Posterior cingulate gyrus (tissue), 11 donors: ENCODE measurements at places on chromosomes 1 and 21.

- DNase-seq = no peak
These were observed 21.3 kb downstream of the DUSP10 start for GRCh38 chr1:221720545-221720944.

- no peak for DNase-seq
These were observed 98.6 kb downstream of the NAV1 start for GRCh38 chr1:201637282-201638079.

DNA sequence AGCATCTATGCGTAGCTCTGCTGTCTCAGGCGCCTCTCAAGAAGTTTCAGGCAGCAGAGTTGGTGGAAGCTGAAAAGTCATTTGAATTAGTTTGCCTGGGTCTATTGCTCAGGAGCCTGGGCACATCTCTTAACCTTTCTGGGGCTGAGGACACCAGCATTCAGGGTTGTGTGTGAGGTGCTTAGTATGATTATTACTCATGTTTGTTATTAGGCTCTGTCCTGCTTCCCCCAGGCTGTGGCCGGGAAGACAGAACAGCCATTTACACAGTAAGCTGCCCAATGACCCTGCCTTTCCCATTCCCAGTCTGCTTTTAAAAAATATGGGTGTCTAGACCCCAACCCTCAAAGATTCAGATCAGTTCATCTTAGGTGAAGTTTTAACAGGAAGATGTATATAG is 53.9 kb upstream of the CACNA1E start:
- DNase-seq = no peak

GRCh38 chr1:10189659-10190058 is 20.7 kb upstream of the KIF1B start:
- DNase-seq = no peak

- DNase-seq = peak; percentile 66
These were observed 29.0 kb downstream of the SIM2 start for GRCh38 chr21:36727866-36728265.

DNA sequence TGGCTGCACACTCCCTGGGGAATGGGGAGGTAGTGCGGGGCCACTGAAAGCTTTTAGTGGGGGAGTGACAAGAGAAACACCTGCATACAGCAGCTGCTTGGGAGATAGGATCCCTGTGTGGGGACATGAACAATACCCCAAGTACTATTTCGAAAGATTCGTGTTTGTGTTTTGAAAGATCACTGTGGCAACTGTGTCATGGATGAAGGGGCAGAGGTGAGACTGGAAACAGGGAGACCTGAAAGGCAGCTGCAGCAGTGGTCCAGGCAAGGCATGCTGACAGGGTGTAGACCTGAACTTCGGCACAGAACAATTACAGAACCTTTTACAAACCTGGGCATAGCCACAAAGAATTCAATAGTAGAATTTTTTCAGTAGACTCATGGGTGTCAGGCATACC is 32.9 kb downstream of the TENT5C start:
- DNase-seq = no peak

DNA sequence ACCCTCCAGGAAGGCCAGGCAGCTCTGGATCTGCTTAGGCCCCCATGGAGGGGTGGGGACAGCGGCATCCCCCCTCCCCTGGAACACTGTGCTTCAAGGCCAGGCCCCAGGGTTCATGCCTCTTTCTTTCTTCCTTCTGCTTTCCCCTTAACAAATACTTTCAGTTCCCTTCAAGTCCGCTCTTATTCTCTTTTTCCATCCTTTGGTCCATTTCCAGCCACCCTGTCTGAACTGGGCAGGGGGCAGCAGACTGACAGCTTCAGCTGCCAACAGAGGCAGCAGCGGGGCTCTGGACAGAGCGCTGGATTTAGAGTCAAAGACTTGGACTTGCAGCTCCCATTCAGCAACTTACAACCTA is 1.1 kb upstream of the CD244 start:
- no peak for DNase-seq

DNA sequence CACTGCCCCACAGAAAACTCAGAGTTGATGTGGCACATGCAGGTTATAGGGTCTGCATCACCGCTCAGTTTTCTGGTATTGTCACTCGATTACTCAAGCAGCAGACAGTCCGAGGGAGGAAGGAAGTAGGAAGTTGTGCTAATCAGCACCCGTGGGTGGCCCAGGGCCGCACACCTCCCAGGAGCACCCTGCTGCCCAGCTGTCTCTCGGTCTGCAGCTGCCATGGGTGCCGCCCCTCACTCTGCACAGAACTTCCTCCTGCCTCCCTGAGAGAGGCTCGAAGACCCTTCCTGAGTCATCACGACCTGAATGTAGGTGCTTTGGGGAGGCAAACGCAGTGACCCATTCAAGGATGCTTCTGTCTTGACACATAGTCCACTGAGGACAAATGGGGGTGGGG is 4.2 kb upstream of the TFF3 start:
- DNase-seq = peak; percentile 68

DNA sequence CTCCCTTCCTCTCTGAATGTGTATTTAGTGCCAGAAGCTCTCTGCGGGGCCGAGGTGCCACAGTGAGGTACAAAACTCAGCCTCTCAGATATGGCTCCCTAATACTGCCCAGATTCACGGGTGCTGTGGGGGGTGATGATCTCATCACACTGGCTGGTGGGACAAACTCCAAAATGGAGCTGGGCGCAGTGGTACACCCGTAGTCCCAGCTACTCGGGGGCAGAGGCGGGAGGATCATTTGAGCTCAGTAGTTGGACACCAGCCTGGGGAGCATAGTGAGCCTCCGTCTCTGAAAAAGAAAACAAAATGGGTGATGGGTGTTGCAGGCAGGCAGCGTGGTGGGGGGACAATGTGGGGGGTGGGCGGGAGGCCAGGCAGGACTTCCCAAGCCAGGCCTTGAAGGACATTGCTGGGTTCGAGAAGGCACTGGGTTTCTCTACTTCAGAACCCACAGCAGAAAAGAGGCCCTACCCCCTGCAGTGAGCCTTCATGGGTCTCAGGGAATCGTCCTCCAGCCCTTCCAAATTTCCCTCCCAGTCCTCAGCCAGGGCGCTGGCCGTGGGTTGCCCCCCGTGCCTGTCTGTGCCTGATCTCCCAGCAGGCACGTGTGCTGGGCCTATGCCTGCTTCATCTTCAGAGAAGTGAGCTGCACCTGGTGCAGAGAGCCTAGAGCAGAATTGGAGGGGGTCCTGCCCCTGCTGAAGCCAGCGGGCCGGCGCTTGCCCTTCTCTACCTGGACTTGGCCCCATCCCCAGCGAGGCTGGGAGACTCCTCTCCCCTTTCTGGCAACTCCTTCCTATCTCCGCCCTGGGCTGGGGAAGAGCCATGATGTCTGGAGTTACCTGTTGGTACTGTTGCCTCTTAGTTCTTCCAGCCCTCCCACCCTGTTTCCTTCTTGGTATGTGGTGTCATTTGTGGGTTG is 14.0 kb downstream of the H6PD start:
- no peak for DNase-seq

GRCh38 chr1:87147851-87148250 is 180.8 kb upstream of the LMO4 start:
- DNase-seq = no peak

DNA sequence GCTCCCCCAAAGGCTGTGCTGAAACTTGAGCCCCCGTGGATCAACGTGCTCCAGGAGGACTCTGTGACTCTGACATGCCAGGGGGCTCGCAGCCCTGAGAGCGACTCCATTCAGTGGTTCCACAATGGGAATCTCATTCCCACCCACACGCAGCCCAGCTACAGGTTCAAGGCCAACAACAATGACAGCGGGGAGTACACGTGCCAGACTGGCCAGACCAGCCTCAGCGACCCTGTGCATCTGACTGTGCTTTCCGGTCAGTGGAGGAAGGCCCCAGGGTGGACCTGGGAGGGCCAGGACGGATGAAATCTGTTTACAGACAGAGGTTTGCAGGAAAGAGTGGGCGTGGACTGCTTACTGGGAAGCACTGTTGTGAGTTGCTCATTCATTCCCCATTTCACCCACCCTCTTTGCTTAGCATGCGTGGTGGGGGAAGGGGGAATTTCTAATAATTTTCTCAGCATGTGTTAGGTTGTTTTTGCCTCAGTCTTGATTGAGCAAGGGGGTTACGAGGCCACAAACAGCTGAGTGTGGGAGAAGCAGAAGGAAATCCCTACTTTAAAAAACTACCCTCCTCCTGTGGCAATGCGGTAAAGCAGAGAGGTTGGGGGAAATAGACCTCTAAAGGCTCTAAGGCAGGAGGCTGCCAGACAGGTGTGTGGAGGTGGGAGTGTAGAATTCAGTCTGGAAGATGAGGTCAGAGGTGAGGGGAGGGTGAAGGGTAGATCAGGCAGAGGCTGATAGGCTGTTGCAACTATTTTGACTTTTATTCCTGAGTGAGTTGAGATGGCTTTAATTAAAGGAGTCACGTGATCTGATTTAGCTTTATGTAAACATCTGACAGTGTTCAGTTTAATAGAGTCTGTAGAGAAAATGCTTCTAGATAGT is 1.3 kb downstream of the FCGR2A start:
- no peak for DNase-seq

DNA sequence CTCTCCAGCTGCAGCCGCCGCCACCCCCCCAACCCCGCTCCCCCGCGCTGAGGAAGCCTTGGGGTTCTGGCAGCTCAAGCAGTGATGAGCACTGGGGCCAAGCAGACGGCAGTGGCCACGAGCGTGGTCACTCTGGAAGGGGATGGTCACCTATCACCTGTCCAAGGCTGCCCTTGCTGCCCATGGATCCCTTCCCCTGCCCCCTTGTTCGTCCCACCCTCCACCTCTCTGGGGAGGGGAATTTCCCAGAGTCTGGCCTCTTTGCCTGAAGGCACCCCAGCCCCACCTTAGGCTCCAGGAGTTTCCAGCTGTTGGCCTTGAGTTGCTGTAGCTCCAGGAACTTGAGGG is 7.2 kb upstream of the SMIM12 start:
- no peak for DNase-seq

- no peak for DNase-seq
These were observed 81.5 kb upstream of the KCNJ15 start for GRCh38 chr21:38175306-38175705.

DNA sequence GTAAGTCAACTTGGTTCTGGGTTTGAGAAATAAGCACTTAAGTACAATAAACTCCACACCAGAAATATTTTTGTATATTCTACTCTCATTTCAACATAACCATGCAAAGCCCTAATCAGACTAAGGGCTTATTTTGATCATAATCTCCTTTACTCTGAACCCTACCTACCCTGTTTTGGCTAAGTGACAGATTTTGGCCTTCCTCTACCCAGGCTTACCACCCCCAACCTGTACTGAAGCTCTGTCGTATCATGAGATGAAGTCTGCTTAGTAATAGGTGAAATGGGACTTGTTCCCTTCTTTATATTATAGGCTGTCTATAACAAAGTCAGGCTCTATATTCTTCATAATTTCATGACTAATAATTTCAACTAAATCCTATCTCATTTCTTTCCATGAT is 135.5 kb downstream of the RERE start:
- DNase-seq = no peak

- no peak for DNase-seq
These were observed 436.6 kb downstream of the MRPL39 start for GRCh38 chr21:25170681-25171080.
